Thyroid gland (tissue), 4 donors: ENCODE measurements at places on chromosomes 2 and 18.

DNA sequence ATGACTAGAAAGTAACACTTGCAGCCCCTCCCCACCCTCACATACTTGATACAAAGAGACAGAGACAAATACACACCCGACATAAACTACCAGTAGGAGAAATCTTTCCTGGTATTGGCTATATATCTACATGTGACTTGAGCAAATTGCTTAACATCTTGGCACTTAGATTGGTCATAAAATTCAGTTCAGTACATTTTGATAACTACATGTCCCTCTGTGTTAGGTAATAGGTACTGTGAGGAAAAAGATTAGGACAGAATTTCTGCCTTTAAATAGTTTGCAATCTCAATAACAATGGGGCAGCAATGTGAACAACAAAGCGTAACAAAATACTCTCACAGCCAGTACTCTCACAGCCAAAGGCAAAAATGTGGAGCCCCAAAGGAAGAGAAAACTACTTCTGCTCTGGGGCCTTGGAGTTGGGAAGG, 670.0 kb upstream of the ACVR2A start:
- DNase-seq: no peak

GRCh38 chr2:180222644-180223043, 215.5 kb upstream of the CWC22 start:
- DNase-seq: peak; percentile 29

DNA sequence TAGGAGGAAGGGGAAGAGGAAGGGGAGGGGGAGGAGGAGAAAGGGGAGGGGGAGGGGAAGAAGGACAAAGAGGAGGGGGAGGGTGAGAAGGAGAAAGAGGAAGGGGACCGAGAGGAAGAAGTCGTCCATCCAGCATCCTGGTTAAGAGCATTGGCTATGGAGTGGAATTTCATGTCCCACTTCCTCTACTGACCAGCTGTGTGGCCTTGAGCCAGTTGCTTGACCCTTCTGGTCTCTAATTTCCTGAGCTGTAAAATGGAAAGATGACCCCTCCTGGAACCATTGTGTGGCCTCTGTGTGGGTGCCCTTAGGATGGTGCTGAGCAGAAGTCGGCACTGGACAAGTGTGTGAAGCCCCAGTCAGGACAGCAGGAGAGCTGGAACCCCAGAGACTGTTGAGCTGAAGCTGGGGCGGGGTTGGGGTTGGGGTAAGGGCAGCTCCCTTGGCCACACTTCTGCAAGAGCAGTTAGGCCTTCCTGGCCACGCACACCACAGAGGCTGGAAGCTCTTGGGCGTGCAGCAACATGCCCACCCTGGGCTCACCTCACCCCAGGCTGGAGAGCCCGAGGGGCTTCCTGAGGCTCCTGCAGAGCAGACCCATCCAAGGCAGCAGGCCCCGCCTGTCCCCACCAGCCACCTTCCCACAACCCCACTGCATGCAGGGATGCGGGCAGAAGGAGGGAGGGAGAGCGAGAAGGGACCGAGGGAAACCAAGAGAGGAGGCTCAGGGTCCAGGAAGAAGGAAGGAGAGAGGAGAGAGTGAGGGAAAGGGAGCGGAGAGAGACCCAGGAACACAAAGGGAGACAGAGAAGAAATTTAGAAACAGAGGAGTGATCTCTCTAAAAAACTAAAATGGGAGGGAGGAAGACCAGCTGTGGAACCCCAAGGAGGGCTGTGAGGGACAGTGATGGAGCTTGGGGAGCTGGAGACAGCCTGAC, 16.2 kb downstream of the ADRA2B start:
- DNase-seq: no peak

GRCh38 chr2:170002096-170002495, 174.8 kb downstream of the UBR3 start:
- no peak for DNase-seq

GRCh38 chr2:63040586-63040985, 10.0 kb upstream of the OTX1 start:
- DNase-seq: no peak

- no peak for DNase-seq
Observed at GRCh38 chr2:103810875-103811274, 1043.0 kb upstream of the POU3F3 start.

DNA sequence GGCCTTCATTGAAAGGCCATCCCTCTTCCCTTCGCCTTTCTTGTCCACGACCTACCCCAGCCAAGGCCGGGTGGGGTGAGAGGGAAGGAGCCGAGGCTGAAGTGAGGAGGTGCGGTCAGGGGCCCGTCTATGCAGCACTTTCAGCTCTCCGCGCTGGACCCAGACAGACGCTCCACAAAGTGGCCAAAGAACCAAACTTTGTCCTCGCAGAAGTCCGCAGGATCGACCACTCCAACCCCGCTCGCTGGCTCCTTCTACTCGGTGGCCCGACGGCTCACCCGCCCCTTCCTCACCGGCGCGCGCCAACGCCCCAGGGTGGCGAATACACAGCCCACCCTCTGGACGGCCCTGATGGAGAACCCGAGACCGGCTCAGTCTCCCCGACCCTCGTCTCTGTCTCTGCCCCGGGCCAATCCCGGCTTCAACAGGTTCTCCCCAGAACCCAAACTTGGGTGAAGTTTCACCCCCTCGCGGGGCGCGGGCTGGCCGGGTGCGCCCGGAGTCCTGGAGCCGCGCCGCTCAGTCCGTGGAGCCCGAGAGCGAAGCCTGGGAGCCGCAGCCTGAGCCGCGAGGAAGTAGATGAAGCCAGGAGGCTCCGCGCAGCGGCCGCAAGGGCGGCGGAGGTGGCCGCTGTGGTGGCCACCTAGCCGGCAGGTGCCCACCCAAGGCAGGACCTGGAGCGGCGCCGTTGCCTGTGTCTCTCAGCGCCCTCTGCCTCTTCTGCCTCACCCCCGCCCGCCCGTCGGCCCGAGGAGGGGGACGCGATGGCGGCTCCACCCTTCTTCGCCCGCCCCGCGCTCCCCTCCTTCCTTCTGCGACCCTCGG, 26.7 kb upstream of the ALPP start:
- no peak for DNase-seq

DNA sequence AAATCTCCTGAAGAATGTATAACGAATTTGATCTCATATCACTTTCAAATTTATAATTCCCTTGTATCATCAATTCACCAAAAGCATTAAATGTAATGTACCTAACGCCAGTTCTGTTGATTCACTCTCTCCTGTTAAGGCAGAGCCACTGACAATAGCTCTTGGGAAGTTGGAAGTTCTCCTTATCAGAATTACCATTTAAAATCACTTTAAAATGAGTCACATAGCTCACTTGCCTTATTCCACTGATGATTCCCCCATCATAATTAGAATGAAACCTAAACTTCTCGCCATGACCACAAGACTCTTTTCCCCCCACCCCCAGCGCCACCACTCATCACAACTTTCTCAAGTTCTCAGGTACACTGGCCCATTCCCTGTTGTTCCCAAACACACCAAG, 117.1 kb downstream of the PID1 start:
- no peak for DNase-seq

DNA sequence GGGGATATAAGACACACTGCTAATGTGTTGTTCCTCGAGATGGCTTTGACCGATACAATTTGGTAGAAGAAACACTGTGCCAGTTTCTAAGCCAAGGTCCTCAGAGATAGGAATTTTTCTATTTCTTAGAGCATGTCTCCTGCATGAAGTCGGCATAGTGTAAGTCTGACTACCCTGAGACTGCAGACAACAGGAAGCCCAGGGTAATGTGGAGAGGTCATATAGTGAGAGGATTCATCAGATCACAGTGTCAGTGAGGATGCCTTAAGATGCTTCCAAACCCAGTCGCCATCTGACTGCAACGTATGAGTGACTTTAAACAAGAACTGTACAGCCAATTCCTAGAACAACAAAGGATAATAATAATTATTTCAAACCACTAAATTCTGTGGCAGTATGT, 818.3 kb upstream of the GYPC start:
- no peak for DNase-seq

- DNase-seq: no peak
Observed at GRCh38 chr2:106596844-106597243, 109.7 kb downstream of the CD8B2 start.

DNA sequence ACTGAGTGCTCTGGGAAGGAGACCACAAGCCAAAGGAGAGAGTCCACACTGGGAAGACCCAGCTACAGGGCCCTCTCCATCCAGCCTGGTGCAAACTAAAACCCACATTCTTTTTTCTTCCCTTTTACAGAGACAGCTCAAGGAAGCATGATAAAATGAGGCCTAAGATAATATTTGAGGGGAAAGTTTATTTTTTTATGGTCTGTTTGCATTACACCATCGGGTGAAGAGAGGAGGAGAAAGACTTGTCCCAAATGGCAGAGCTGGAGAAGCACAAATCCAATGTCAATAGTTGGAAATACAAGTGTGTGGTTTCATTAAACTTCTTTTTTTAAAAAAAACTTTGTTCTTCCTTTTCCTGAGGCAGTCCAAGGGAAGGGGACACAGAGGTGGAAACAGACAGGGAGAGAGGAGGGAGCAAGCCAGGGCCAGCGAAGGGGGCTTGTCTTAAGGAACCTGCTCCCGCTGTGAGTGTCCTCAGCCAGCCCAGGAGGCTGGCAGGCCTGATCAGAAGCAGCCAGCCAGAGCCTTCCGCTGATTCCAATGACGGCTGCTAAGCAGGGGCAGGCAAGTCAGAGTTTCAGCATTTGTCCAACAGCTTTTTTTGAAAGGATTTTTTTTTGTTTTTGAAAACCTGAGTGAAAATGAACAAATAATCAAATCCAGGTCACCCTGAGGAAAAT, 203.8 kb upstream of the SIX2 start:
- DNase-seq: peak; percentile 56

- no peak for DNase-seq
Observed at GRCh38 chr2:237701033-237701858, 73.9 kb downstream of the LRRFIP1 start.
